ENCODE measurements at places on chromosomes 5 and 9.

- no peak for DNase-seq
Measured at GRCh38 chr5:61304590-61305381, 27.3 kb upstream of the ZSWIM6 start.

- no peak for DNase-seq
Measured at GRCh38 chr5:134092875-134093274, 21.6 kb upstream of the TCF7 start.

DNA sequence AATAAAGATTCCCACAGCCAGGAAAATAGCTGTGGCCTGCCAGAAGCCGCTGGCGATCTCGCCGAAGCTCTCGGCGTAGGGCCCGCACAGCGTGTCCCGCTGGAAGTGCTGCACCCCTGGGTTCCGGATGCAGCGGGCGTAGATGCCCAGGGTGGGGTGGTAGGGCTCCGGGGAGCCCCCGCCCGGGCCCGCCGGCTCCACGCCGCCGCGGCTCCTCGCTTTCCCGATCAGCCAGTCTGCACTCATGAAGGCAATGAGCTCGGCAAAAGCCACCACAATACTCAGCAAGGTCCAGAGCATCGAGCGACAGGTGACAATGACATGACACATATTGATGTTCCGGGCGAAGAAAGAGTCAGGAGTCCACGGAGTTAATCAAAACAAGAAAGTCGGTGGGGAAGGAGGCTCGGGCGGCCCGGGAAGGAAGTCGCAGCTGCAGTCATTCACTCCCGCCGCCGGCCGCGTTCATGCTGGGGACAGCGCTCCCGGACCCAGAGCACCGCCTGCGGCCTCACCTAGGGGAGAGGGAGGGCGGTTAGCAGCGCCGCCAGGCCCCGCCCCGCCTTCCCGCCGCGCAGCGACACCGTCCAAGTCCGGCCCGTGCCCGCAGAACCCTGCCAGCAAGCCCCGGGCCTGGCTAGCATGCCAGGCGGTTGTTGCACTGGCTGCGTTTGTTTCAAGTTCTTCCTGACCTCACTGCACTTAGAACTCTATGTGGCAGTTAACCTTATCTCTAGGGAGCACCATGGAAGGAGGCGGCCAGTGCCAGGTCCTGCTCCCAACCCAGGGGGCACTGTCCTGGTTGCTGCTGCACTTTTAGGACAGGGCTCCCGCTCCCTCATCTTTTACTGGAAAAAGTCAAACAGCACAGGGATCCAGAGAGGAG is 138.4 kb downstream of the LHFPL2 start:
- no peak for DNase-seq

GRCh38 chr9:93270976-93271375 is 87.0 kb downstream of the WNK2 start:
- no peak for DNase-seq

DNA sequence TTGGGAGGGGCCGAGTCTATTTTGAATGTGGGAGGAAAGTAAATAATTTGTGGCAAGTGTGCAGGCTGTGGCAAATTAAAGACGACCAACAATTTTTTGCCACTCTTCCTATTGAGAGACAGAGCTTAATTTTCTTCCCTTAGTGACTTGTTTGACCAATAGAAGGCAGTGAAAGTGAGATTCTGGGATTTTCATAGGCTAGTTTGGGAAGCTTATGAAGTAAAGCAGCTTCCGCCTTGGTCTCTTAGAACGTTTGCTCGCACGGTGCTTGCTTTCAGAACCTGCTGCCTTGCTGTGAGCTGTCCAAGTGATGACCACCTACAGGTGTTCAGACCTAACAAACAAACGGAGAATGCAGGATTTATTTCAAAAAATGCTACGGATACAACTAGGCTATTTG is 6.7 kb upstream of the OR1N2 start:
- DNase-seq, result no peak

GRCh38 chr5:79235261-79235633 is 684 bp upstream of the JMY start:
- DNase-seq, result no peak

- DNase-seq, result no peak
Measured at GRCh38 chr9:98099898-98100297, 19.1 kb downstream of the TRIM14 start.

DNA sequence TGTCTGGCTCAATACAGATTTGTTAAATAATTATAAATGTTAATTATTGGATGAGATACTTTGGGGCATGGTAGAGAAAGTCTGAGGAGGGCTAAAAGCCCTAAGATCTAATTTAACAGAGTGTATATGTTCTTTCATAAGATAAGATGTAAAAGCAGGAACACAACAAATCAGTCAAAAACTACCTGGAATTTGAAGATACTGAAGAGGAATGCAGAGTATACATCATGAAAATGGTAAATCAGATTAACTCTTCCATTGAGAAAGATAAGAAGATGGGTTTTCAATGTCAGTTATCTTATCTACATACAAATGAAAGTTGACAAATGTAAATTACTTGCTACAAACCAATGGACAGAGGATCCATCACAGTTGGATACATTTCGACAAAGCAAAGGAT is 107.3 kb upstream of the NFIB start:
- no peak for DNase-seq

GRCh38 chr5:14108170-14108996 is 34.8 kb upstream of the TRIO start:
- DNase-seq, result peak; percentile 55

GRCh38 chr5:126538579-126538978 is 56.4 kb downstream of the ALDH7A1 start:
- DNase-seq, result no peak

- no peak for DNase-seq
Measured at GRCh38 chr9:75953218-75953617, 62.7 kb downstream of the PCSK5 start.

- DNase-seq, result peak; percentile 15
Measured at GRCh38 chr5:161406880-161407279, 139.6 kb downstream of the GABRB2 start.

DNA sequence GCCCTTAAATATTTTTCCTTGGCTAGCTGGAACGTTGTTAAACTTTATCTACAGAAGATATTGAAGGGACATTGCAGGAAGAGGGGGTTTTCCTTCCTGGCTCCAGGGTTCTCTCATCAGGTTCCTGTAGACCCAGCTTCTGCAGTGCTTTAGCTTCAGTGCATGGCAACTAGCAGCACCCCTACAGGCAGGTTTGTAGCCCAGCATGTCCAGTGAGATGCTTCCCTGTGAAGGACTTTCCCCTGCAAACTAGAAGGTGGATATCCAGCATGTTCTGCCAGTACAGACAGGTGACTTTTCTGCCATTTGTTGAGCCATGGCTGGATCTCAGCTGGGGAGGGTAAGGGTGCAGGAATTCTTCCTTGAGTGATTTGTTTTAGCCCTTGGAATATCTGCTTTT is 10.4 kb downstream of the CCL28 start:
- no peak for DNase-seq

- DNase-seq, result no peak
Measured at GRCh38 chr9:123561046-123561445, 205.0 kb downstream of the CRB2 start.

- peak; percentile 17 for DNase-seq
Measured at GRCh38 chr5:150175536-150175935, 9.0 kb downstream of the CDX1 start.

GRCh38 chr5:40480392-40480791 is 199.3 kb upstream of the PTGER4 start:
- no peak for DNase-seq

DNA sequence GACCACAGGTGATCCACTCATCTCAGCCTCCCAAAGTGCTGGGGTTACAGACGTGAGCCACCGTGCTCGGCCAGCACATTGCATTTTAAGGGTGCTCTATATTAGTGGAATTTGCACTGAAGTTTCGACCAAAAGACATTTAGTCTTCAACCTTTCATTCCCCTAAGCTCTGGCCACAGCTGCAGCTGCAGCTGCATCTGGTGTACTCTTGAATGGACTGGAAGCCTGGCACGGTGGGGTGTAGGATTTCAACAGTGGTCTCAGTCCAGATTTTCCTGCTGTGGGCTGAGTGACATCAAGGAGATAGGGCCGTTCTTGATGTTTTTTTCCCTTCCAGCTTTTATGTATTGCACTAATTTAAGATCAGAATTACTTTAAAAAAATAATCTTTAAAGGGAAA is 255.2 kb downstream of the PDZD2 start:
- DNase-seq, result no peak

DNA sequence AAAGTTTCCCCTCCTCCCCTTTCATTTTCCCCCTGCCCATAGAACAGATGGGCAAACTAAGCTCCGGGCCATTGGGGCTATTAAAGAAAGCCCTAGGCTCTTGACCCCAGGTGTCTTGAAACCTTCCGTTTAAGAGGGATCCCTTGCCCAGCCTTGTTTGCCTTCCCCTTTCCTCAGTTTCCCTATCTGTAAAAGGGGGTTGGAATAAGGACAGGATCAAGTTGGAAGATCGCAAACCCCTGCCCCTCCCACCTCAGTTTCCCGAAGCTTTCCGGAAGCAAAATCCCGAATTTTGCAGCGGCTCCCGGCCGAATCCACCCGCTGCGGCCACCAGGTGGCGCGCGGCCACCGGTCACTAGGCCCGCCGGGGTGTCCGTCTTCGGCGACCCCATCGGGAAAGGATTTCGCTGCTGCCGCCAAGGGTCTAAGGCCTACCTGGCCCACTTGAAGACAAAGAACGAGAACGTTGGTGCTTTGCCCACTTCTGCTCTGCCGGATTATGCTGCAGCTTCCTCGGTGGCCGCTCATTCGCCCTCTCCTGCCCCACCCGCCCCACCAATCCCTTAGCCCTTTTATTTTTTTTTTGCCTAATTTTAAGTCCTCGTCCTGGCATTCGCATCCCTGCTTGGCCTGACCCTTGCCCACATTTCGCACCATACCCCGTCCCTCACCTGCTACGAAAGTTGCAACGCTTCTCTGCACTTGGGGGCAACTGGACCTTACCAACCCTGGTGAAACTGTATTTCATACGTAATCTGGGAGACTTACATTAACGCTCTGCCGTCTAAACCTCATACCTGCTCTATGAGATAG is 962 bp upstream of the NR6A1 start:
- peak; percentile 43 for DNase-seq

DNA sequence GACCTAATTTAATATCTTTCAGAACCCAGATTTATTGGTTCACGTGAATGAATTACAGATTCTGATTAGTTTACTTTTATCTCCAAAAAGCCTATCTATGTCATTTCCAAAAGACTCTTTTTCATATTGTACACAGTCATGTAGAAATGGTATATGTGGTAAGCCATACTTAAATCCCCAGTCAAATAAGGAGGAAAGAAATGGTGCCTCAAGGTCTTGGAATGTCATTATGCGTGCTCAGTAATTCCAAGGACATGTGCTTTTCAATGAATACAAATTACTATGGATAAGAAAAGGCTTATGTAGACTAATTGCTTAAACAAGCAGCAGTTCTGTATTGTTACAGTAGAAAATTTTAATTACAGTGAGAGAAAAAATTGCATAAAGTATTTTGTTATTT is 64.1 kb upstream of the TYRP1 start:
- no peak for DNase-seq

- peak; percentile 99 for DNase-seq
Measured at GRCh38 chr9:127561491-127562278, 50.4 kb upstream of the STXBP1 start.

- DNase-seq, result no peak
Measured at GRCh38 chr5:110738503-110738811, 350 bp upstream of the SLC25A46 start.

GRCh38 chr5:1665231-1665630 is 134.4 kb downstream of the MRPL36 start:
- DNase-seq, result no peak

DNA sequence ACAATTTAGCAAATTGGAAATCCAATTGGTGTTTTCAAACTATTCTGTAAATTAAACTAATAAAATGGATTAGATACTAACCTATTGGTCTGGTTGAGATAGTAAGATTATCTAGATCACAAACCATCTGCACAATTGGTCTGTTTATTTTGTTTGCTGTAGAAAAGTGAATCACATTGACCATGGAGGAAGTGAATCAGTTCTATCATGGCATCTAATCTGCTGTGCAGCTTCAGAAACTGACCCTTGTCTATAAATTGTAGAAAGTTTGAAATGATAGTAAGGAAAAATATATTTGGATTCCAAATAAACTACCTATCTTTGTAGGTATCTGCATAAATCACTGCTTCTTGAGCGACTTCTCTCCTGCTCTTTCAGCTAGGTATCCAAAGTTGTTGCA is 1865.4 kb downstream of the MAT2B start:
- DNase-seq, result no peak

All from kidney glomerular epithelial cell (primary cell).